ENCODE measurements at places on chromosomes 5 and 9. TPM values are rescaled to one million over a fixed set of nuclear protein-coding genes. Genes with fewer than 3 reads are reported as not detected.

The SPARC gene
- total RNA-seq, result 2,339 TPM

The SPATA31C1 gene
- not detected for total RNA-seq

The ANXA1 gene
- 737 TPM for total RNA-seq

The GLRA1 gene
- not detected for total RNA-seq

The NKD2 gene
- 24.6 TPM for total RNA-seq

The NRARP gene
- 0.12 TPM for total RNA-seq

The RFX3 gene
- 3.5 TPM for total RNA-seq

The PPIP5K2 gene
- total RNA-seq, result 63.3 TPM

The NUTM2F gene
- not detected for total RNA-seq

All from RPMI7951 (cell line).